ENCODE measurements at places on chromosomes 12 and 14.
A peak's percentile ranks its signal among the peaks of the same experiment; 100 is the strongest.

GRCh38 chr12:67760586-67761275, 112.2 kb downstream of the DYRK2 start:
- no peak for DNase-seq

DNA sequence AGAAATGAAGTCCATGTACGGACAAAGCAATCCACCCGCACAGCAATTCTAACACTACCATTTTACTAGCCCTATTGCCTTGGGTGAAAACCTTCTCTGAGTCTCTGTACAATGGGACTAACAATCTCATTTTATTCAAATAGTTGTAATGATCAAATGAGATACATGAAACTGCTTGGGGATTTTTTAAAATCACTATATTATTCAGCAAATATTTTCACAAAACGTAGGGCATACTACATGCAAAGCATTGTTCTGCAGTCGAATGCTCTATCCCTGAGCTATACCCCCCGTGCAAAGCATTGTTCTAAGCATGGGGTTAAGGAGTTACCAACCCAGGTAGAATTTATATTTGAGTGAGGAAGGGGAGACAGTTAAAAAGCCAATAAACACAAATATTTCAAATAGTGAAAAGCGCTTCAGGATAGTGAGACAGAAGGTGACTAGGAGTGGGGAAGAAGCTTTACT, 554 bp upstream of the ATF7 start:
- DNase-seq = peak; percentile 32

DNA sequence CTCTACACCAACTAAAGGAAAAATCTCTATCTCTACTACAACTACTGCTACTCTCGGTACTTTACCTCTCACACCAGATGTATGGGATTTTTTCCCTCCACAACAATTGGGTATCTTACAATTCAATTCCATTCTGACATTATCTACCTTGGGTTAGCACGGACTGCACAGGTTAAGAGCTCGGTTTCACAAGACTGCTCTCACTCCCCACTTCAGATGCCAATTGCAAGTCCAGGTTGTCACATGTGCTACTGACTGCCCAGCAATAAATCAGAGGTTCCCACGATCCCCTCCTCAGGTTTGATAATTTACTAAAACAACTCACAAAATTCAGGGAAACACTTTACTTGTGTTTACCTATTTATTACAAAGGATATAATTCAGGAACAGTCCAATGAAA, 58.0 kb downstream of the OVCH1 start:
- DNase-seq = no peak

- peak; percentile 93 for DNase-seq
Observed at GRCh38 chr12:76037130-76038103, 5.8 kb upstream of the PHLDA1 start.

DNA sequence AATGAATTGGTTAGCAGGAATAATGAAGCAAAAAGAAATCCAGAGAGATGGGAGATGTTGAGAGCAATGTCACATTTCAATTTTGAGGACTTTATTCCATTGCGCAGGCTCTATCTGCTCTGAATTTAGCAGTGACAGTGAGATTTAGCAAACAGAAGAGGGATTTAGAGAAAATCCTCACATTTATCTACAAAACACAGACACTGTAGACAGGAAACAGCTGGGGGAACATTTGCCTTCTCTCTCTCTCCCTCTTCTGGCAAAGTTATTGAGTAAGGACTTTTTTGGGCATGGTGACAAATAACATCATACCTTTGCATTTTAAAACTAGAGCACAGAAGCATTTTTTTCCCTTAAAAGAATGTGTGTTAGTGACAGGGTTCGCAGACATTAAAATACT, at the start of gene IGF1:
Gene IGF1 (minus strand): TSS at position 158 of the 400 bp plus-strand sequence. CDS start 182 bp downstream, outside the sequence.
- peak; percentile 68 for DNase-seq

GRCh38 chr14:68191567-68192321, 372.2 kb downstream of the RAD51B start:
- DNase-seq = no peak

DNA sequence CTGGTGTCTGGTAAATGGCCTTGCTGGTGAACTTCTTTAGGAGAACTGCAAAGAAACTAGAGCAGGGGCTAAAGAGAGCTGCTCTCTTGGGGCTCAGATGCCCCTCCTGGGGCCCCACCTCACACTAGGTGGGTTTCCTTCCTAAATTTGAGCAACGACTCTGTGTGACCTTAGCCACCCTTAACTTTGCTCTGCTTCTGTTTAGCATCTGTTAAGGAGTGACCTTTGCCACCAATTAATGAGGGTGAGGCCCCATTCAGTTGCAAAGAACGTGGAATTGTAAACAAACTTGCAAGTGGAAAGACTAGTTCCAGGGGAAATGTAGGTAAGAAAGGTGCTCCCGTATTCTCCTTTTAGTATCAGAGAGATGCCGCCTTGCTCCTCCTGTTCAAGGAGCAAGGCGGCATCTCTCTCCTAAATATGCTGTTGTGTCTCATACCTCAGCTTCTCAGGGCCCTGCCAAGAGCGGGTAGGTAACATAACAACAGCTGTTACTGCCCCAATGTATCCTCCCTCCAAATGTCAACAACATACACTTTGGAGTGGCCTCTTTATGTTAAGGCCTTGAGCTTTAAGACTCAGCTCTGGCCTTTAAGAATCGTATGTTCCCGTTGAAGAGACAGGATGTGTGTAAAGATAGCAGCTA, 77.6 kb upstream of the FUT8 start:
- no peak for DNase-seq

GRCh38 chr14:103875010-103875409, 27.6 kb upstream of the PPP1R13B start:
- no peak for DNase-seq

DNA sequence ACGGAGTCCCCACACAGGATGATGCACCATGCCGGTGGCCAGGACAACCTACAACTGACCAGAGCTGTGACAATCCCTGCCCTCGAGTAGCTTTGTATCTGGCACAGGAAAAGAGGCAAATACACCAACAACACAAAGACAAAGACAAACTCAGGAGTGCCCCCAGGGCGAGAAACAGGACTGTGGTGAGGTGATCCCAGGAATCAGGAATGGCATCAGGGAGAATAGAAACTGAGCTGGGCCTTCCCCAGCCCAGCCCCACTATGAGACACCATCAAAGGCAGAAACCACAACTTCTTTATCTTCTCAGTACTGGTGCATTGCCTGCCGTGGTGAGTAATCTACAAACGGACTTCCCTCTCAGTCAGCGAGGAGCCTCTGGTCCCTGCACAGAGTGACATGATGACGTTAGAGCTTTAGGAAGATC, 157.7 kb downstream of the TTC7B start:
- DNase-seq = peak; percentile 90

DNA sequence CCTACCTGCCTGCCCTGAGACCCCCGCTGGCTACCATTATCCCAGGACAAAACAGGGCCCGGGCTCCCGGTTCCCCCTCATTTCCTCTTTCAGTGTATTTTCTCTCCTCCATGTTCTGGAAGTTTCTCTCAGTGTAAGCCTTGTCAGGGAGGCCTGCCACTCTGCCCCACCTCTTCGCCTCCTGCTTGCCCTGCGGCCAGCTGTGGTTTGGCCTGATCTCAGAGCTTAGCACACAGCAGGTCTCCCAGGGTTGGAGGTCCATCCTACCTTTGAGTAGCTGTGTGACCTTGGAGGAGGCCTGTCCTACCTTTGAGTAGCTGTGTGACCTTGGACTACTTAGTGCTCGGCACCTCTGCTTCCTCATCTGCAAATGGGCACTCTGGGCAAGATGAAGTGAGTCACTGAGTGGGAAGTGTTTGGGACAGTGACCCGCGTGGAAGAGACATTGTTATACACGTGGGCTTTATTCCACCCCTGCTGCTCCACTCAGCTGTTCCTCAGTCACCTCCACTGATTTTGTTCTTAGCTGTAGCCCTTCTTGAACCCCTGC, 212.7 kb downstream of the ZFP36L1 start:
- no peak for DNase-seq

- no peak for DNase-seq
Observed at GRCh38 chr12:117402363-117402762, 40.9 kb upstream of the NOS1 start.

GRCh38 chr12:113912760-113913329, 53.3 kb downstream of the RBM19 start:
- DNase-seq = peak; percentile 70

GRCh38 chr12:118356809-118357256, 15.9 kb downstream of the TAOK3 start:
- DNase-seq = peak; percentile 79

DNA sequence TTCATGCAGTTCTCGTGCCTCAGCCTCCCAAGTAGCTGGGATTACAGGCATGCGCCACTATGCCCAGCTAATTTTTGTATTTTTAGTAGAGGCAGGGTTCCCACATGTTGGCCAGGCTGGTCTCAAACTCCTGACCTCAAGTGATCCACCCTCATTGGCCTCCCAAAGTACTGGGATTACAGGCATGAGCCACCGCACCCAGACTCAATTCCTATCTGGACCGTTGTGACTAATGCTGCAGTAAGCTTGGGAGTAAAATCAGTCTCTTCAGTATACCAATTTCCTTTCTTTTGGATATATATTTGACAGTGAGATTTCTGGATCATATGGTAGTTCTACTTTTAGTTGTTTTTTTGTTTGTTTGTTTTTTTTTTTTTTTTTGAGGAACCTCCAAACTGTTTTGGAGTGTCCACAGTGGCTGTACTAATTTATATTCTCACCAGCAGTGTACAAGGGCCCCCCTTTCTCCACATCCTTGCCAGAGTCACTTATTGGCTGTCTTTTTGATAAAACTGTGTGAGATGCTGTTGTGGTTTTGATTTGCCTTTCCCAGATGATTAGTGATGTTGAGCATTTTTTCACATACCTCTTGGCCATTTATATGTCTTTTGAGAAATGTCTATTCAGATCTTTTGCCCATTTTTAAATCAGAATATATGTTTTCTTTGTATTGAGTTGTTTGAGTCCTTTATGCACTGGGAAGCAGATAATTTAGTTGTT, 37.3 kb upstream of the EVL start:
- no peak for DNase-seq

- DNase-seq = peak; percentile 62
Observed at GRCh38 chr14:92846162-92846897, 52.2 kb downstream of the GOLGA5 start.

- DNase-seq = no peak
Observed at GRCh38 chr12:50062728-50063460, 5.5 kb downstream of the ASIC1 start.
